HS-5 (cell line): ENCODE measurements at places on chromosomes 11 and 22.

DNA sequence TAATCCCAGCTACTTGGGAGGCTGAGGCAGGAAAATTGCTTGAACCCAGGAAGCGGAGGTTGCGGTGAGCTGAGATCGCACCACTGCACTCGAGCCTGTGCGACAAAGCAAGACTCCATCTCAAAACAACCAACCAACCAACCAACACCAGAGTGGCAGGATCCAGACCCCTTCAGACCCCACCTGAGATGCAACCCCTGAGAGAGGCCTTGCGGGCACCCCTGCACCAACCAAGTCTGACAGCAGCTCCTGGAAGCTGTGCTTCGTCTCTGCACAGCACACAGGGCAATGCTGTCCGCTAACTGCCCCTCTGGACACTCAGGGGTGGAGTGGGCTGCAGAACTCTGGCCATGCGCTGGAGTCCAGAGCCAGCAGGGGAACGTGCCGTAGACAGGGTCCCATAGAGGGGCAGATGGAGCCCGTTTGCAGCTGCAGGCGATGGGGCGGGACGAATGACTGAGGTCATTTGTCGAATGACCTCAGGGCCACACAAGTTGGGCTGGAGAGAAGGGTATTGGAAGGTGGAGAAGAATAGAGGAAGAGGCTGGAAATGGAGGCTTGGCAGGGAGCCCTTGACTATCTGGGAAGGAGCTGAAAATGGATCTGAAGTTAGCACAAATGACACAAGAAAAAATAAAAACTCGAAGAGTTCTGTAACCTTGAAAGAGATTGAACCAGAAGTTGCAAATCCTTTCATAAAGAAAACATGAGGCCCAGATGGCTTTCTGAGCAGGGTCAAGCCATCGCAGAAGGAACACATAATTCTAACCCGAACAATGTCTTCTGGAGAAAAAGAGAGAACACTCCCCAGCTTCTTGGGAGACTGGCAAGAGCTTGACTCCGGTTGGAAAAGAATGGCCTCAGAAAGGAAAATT lies 199.7 kb downstream of the CTTN start:
- no peak for DNase-seq

DNA sequence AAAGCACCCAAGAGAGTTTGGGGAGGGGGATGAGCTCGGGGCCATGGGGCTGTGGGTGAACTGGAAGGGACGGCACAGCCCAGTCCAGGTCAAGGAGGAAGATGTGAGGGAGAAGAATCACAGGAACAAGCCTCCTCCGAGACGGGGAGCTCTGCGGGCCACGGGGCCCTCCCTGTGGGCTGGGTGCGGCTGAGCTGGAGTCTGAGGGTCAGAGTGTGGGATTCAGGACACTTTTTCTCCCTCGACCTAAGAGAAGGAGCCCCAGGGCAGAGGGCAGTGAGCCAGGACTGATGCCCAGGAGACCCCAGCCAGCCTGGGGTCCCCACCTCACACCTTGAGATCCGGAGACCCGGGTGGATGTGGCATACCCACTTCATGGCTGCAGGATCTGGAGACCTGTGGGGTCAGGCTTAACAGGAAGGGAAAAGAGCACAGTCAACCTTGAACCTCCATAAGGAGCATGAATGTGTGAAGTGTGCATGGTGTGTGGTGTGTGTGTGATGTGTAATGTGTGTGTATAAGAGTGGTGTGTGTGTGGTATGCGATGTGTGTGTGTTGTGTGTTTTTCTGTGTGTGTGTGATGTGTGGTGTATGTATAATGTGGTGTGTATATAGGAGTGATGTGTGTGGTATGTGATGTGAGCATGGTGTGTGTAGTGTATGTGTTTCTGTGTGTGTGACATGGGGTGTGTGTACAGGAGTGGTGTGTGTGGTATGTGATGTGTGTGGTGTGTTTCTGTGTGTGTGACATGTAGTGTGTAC lies 504.6 kb downstream of the BRD1 start:
- DNase-seq = no peak

GRCh38 chr11:56910046-56910773 lies 78.5 kb upstream of the OR5AK2 start:
- DNase-seq = no peak

DNA sequence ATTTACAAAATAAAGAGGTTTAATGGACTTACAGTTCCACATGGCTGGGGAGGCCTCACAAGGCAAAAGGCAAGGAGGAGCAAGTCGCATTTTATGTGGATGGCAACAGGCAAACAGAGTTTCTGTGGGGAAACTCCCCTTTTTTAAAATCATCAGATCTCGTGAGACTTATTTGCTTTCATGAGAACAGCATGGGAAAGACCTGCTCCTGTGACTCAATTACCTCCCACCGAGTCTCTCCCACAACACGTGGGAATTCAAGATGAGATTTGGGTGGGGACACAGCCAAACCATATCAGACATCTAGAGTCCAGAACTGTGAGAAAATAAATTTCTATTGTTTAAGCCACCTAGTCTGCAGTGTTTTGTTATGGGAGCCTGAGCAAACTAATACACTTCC lies 80.8 kb downstream of the ME3 start:
- DNase-seq = no peak

DNA sequence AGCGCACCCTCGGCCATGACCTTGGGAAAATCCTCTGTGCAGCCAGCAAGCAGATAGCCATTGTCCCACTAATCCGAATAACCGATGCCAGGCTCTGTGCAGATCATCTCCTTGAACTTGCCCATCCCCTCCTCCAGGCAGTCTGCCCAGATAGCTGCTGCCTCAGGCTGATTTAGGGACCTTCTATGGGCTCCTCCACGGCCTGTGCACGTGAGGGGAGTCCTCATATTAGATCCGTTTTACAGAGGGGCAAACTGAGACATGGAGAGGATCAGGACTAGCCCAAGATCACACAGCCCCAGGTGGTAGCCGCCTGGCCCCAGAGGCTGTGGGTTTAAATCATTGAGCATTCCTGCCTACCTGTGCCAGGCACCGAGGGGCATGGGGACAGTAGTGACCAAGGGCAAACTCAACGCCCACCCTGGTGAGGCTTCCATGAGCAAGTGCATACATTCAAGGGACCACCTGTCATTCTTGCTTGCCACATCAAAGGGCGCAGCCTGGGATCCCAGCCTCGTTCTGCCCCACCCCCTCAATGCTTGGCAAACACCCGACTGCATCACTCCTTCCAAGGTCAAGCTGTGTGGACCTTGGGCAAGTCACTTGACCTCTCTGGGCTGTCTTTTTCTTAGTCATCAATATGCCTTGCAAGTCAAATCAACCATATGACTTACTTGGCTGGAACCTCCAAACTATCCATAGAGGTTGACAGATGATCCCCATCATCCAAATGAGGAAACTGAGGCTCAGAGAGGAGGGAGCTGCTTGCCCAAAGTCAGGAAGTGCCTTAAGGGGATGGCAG lies 131.6 kb downstream of the MN1 start:
- DNase-seq = no peak
